ENCODE measurements at places on chromosomes 6 and 20.

DNA sequence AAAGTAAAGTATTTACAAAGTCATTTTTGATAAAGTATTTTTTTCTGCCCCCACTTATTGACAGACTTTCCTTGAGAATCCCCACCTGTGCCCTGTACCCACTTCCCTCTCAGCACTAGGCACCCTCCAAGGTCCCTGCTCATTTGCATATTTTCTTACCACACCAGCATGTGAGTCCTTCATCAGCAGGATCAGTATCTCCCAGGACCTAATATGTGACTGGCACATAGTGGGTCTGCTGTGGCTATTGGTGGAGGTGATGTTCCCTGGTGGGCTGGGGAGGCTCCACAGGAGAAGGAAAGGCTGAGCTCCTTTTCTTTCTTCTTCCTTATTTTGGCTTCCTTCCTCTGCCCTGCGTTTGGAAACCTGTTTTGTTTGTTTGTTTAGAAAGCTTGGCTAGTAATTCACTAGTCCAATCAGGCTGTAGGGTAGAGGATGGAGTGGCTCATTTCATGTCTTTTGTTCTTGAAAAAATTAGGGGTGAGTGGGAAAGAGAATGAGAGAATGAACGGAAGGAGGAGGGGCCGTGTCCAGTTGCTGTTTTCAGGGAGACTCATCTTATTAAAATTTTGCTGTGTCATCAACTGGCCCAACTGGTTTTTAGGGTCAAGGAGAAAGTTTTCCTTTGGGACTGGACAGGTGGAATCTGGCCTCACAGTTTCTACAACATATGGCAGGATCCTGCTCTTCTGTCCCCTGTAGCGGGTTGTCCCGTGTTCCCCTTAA, 2.8 kb upstream of the RNF24 start:
- no peak for DNase-seq

DNA sequence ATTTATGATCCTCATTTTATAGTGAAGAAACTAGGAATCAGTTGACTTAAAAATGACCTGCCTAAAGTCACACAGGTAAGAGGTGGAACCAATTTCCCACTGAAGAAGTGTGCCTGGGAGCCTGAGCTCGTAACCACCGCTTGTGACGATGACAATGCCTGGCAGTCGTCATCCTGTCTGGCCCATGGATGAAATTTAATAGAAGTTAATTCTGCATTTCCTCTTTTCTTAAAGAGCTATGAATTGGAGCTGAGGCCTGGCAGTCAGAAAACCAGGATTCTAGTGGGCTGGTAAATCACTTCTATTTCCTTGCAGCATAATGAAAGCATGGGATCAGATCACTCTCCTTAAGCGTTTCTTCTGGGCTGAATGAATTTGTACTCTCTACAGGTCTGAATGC, 200.0 kb upstream of the SGK1 start:
- no peak for DNase-seq

DNA sequence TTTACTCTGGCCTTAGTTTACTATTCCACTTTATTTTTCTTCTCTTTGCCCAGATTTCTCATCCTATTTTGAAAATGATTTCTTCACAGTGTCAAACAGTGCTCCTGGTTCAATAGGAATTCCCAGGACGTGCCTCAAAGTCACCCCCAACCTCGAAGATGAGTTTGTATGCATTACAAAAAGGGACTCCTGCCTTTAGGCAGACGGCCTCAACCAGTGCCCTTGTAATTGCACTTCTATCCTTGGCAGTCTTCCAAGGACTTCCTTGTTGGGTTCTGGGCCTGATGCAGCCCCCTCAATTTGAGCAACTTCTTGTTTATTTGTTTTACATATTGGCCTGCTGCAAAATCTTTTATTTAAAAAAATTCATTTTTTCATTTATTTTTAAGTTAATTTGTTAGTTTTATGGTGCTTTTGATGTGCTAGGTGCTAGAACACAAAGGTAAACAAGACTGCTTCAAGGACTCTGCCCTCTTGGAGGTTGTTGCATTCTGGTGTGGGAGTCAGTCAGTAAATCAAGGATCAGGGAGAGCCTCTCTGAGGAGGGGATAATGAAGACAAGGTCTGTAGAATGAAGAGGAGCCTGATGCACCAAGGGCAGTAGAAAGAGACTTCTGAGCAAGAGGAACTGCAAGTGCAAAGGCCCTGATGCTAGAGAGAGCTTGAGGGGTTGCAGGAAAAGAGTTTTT, 181.5 kb upstream of the LAMP5 start:
- no peak for DNase-seq

- DNase-seq: no peak
Observed at GRCh38 chr6:45630801-45631200, 253.1 kb upstream of the SUPT3H start.

- DNase-seq: no peak
Observed at GRCh38 chr20:50909413-50909812, 21.8 kb downstream of the ADNP start.

DNA sequence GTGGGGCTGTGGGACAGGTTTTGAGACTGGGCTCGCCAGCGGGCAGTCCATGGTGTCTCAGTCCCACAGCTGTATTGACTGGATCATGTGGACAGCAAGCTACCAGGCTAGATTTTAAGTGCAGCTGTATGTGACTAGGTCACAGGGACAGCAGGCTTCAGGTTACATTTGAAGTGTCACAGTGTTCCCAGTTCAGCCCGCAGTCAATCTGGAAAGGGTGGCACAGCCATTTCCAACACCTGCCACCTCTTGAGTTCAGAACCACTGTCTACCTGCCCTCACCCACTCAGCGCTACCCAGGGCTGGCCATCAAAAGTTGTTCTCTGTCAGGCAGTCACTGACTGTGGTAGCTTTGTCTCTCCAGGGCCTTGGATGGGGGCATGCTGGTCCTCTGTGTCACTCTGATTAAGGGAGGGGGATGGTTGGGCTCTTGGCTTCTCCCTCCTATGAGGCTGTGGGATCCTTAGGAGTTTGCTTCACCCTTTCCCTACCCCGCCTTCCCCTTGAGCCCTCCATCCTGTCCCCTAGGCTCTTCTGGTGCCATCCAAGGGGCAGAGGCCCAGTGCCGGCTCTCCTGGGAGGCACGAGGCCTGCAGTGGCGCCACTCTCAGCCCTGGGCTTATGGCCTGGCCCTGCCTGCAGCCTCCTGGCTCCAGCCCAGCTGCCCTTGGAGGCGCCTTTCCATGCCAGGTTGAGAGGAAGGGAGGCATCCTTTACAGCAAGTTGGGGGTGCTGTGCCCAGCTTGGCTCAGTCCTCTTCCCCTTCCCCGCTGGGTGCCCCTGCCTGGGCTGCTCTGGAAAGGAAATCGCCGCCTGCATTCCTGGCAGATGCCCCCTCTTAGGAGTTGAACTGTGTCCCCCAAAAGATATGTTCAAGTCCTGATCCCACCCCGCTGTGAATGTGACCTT, 44.9 kb downstream of the PNLDC1 start:
- DNase-seq: no peak

- no peak for DNase-seq
Observed at GRCh38 chr6:2765896-2766766, 938 bp downstream of the WRNIP1 start.

GRCh38 chr6:31379850-31380249, 22.9 kb upstream of the HLA-B start:
- DNase-seq: no peak

- peak; percentile 76 for DNase-seq
Observed at GRCh38 chr20:56247954-56248782, at the start of gene MC3R. TSS of gene MC3R (plus strand) at chr20:56248732. CDS start at chr20:56248844, 112 bp downstream.

DNA sequence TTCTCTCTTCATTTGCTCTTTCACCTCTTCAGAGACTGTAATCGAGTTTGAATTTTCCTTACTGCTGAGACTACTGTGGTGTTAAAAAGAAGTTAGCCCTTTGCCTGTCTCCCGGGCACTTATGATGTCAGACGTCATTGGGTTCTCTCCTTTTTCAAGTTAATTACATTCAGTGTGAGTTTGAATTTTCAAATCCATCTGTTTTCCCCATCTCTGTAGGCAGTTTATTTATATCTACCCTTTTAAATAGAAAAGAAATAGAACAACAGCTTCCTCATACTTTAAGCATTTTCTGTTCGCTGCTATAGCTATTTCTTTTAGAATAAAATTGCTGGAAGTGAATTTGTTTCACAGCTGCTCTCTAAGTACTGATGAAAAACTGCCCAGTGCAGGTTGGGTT, 81.4 kb downstream of the MCHR2 start:
- no peak for DNase-seq

DNA sequence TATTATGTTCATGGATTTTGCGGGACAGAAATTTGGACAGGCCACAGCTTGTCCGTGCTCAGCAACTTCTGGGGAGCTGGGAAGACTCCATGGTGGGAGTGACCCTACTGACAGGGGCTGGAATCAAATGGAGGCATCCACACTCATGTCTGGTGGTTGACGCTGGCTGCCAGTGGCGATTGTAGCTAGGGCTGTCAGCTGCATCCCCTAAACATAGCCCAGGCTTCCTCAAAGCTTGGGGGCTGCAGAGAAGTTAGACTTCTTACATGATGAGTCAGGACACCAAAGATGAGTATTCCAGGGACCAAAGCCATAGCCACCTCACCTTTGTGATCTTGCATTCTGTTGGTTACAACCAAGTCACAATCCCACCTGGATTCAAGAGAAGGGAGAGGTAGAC, 18.4 kb upstream of the FAM50B start:
- no peak for DNase-seq

GRCh38 chr20:32980131-32980941, 23.9 kb downstream of the SUN5 start:
- no peak for DNase-seq

GRCh38 chr6:74289884-74290283, 593.9 kb downstream of the CD109 start:
- DNase-seq: no peak

DNA sequence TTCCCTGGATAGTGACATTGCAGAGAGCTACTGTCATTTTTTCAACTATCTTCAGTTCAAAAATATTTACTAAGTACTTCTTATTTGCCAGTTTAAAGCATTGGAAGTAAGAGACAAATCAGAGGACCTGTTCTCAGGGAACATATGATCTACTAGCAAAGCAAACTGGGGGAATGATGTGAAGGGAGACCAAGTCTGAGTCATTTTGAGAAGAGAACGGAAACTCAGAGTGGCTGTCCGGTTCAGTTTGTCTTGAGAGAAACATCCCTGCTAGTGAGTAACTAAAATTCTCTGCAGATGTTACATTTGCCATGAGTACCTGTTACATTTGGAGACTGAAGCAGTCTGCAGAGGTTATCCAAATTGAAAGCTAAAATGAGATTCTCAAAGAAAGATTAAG, 118.3 kb downstream of the KCNQ5 start:
- DNase-seq: no peak

DNA sequence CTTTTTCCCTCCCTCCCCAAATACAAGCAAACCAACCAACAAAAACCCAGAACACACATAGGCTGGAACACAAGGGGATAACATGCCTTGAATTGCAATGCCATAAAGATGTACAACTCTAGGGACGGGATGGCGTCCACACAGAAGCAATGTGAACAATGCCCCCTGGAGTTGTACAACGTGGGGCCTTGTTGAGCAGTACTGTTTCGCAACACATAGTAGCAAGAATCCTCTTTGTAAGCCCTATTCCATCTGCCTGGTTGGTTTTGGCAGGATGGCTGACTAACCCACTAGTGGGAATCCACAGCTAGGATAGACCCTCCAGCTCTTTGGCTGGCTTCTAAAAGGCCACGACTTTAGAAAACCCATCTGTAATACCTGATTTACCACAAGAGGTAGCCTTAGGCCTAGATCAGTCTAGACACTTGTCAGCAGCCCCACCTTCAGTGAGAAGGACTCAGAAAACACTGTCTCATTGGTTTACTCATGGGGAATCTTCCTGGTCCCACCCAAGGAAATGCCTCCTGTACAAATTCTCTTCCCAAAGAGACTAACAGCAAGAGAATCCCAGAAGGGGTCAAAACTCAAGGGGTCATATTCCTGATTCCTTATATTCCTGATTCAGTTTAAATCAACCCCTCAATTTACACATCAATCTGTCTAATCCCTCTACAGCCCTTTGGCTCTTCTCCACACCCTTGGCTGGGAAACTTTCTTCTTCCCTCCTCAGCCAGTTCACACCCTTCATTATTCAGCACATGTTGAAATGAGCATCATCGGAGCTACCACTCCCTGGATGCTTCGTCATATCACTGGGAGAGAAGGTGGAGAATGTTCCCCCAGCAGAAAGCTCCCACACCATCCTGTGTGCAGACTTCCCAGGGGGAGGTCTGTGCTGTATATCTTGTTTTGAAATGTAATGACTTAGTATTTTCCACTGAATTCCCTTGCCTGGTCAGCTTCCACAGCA, 622.4 kb upstream of the FLRT3 start:
- DNase-seq: no peak

- no peak for DNase-seq
Observed at GRCh38 chr20:38393259-38393658, 41.9 kb downstream of the SNHG17 start.

DNA sequence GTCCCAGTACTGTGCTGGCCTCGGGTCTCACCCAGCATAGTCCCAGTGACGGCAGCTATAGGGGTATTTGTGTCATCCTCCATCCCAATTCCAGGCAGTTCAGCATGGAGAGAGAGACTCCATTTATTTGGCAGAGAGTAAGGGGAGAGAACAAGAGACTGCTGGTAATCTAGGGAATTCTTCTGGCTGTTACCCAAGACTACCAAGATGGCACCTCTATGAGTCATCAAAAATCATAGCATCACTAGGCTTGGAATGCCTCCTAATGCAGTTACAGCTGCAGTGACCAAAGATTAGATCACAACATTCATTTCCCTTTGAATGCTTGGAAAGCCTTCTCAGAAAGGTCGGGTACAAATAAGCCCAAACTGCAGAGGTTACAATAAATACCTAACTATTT, 660.4 kb upstream of the FLRT3 start:
- no peak for DNase-seq

- DNase-seq: no peak
Observed at GRCh38 chr6:33397541-33397940, 5.9 kb downstream of the KIFC1 start.

DNA sequence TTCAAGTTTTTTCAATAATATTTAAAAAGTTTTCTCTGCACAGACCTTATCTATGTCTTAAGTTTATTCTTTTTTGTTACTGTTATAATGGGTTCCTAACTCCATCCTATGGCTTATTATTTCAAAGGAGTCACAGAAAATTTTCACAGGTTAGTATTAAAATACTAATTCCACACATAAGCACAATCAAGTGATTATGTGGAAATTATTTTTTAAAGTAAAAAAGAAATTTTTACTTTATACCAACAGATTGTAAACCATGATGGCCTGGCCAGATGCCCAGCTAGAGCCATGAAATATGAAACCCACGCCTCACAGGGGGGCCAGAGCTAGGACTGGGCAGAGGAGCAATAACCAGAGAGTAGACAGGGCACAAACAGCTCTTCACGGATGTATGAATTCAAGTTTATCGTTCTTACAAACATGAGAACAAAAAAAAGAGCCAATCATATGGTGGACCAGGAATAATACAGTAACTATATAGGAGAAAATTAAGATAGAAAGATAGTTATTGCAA, 34.0 kb downstream of the NUDT3 start:
- DNase-seq: no peak

GRCh38 chr20:58173930-58174707, 54.3 kb downstream of the ANKRD60 start:
- no peak for DNase-seq

DNA sequence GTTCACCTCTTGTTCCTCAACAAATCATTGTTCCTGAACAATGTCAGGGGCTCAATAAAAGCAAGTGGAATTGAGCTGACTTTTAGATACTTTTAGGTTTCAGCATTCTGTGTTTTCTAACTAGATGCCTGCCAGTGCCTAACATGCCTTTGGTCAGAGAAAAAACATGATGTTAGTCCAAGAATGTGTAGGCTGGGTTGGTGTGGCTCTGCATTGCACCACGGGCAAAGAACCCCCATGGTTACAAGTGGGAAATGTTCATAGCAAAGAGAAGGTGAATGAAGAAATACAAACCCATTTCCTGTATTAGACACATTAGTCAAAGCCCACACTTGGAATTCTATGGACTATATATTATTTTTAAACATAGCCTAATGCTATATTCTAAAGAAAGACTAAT, 193.3 kb downstream of the TMEM200A start:
- no peak for DNase-seq
